Sigmoid colon (tissue), 7 donors: ENCODE measurements at places on chromosomes 11 and 22. TPM values are rescaled to one million over a fixed set of nuclear protein-coding genes. Genes with fewer than 3 reads are reported as not detected.

Gene SCGB1A1
- not detected for total RNA-seq

DNA sequence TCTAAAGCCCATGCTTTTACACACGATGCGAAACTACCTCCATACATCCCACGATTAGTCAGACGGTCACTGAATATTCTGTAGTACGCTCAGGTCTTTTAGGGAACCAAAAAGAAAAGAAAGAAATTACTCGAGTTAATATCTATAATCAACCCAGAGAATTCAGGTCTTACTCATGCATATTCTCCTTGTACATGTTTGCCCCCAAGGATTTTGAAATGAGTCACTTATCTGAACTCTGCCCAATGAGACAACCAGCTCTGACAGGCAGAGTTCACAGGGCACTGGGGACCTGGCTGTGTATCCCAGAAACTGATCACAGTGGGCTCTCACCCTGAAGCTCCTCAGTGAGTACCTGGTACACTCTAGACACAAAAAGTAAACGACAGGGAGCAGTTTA, 29.2 kb downstream of the RASSF10 start:
- no peak for DNase-seq

- DNase-seq, result no peak
Measured at GRCh38 chr11:129444274-129444673, 68.6 kb downstream of the BARX2 start.

GRCh38 chr22:37267135-37267587, 15.1 kb upstream of the CYTH4 start:
- no peak for DNase-seq

DNA sequence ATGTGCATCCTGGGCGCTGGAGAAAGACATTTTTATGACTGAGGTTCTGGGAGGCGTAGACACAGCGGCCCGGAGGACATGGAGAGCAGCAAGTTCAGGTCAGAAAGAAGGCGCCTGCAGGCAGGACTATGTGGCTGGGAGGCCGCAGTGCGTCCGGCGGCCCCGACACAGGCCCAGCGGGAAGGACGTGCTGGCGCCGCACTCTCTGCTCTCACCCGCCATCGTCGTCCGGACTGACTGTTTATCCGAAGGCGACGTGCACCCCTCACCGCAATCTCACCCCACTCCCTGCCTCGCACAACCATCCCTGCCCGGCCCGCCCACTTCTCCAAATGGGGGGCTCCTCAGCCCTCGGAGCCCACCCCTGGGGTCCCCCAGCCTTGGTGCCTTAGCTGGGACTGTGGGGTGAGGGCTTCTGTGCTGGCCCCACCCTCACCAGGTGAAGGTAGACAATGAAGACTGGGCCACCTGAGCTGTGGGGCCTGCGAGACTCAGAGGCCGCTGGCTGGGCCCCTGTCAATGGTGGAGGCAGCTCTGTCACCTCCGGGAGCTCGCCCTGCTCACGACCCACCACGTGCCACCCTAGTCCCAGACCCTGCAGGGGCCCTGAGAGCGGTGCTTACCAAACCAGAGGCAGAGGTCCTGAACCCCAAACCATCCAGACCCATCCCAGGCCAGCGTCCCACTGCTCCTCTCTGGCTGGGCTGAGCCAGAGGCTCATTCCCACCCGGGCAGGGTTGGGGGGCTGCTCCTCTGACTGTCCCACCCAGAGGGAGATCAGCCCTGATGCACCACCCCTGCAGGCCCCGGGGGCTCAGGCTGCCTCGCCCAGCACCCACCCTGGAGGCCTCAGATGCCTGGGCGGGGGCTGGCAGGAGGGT, 16.2 kb upstream of the MUC5B start:
- DNase-seq, result peak; percentile 48

DNA sequence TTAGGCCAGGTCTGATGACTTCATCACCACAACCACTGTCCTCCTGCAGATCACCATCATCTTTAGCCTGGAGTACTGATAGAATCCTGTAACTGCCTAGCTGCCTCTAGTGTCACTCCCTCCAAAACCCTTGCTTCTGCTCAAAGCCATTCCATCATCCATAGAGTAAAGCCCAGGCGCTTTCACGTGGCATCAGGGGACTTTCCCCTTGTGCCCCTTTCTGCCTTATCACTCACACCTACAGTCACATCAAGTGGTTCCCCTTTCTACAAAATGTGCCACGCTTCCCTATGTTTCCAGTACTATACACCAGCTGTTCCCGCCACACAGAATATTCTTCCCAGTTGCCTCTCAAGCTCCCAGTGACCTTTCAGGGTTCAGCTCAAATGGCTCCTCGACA, 75.9 kb downstream of the MN1 start:
- DNase-seq, result no peak

GRCh38 chr11:107598225-107599139, 7.5 kb downstream of the ELMOD1 start:
- DNase-seq, result no peak

GRCh38 chr11:134313821-134314607, 17.8 kb upstream of the GLB1L2 start:
- DNase-seq, result peak; percentile 40

DNA sequence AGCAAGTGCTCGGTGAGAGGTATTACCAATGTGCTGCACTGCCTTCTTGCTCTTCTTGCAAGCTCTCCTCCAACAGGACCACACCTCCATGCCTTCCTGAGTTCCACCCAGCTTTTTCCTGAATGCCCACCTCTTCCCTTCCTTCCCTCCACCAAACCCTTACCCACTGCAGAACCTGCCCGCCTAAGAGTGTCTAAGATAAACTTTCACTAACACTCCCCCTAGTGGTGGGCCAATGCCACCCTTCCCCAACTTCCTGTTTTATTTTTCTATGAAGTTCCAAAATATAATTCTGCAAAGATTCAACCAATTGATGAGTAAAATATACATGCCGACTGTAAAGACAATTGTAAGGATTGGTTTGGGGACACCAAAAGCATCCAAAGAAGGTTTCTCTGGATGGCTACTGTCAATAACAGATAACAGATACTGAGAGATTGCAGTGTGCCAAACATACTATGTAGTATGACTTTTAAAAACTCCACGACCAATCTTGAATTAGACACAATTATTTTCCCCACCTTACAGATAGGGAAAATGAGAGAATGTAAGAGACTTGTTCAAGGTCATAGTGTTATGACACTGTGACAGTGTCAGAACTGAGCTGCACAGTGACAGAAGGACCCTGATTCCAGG, 38.6 kb upstream of the BMAL1 start:
- DNase-seq, result no peak
